ENCODE measurements at places on chromosomes 6 and 20.

DNA sequence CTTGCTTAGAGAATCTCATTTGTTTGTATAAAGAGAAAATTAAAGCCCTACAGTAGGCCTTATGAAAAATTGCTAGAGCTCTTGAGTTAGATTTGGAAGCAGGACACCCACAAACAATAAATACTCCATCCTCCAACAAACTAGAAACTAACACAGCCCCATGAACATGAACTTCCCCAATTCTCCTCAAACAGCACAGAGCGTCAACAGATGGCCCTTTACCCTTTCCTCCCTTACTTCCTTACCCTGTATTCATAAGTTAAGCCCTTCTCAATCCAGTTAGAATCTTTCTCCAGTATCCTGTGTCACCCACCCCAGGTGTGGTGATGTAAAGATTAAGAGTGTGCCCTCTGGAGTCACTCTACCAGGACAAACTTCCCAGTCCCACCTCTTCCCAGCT lies 113.7 kb downstream of the UNC5CL start:
- 0 out of 2 replicates have a peak, but pooled peaks cover 5% of the 10 kb centered on the region for H3K4me1 ChIP-seq
- H3K4me3 ChIP-seq = no peak overlapping the region
- H3K36me3 ChIP-seq = no peaks in the 10 kb centered on the region
- H3K27me3 ChIP-seq = no peaks in the 10 kb centered on the region
- H3K27ac ChIP-seq = no peak overlapping the region

GRCh38 chr6:4381381-4381780 lies 246.0 kb upstream of the ECI2 start:
- no peaks in the 10 kb centered on the region for H3K27me3 ChIP-seq
- no peak overlapping the region for H3K4me3 ChIP-seq
- H3K27ac ChIP-seq = no peak overlapping the region
- no peak for DNase-seq

- no peak overlapping the region for H3K27ac ChIP-seq
- no peaks in the 10 kb centered on the region for H3K36me3 ChIP-seq
- H3K27me3 ChIP-seq = peaks cover 6% of the 10 kb centered on the region
- peak; percentile 16 for DNase-seq
- H3K4me3 ChIP-seq = no peak overlapping the region
Observed at GRCh38 chr6:128600397-128600951, 80.1 kb upstream of the PTPRK start.

GRCh38 chr20:15248618-15249395 lies 911.4 kb upstream of the FLRT3 start:
- H3K27me3 ChIP-seq = no peaks in the 10 kb centered on the region
- no peak for DNase-seq
- no peaks in the 10 kb centered on the region for H3K4me1 ChIP-seq
- no peaks in the 10 kb centered on the region for H3K36me3 ChIP-seq
- H3K4me3 ChIP-seq = no peak overlapping the region

GRCh38 chr20:11195169-11195568 lies 521.4 kb upstream of the JAG1 start:
- H3K4me1 ChIP-seq = no peaks in the 10 kb centered on the region
- no peaks in the 10 kb centered on the region for H3K36me3 ChIP-seq
- no peak overlapping the region for H3K4me3 ChIP-seq
- no peaks in the 10 kb centered on the region for H3K27me3 ChIP-seq

DNA sequence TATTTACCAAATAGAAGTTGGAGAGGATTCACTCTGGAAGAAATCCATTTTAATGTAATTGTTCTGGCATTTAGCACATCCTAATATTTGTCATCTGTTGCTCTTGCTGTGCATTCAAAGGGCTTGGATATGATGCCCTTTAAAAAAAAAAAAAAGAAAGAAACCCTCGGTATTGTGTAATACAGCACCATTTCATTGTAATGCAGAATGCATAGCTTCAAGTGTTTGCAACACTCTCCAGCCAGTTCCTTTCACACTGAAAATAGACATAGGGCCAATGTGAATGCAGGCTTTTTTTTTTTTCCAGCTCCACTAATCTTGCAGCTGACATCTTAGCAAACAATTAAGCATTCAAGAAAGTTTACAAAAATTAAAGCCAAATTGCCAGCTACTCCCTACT lies 197.4 kb upstream of the POU3F2 start:
- peaks cover 86% of the 10 kb centered on the region for H3K4me1 ChIP-seq
- H3K4me3 ChIP-seq = peak overlapping the region; percentile 9
- no peaks in the 10 kb centered on the region for H3K27me3 ChIP-seq
- peak; percentile 72 for DNase-seq
- peak overlapping the region; percentile 39 for H3K27ac ChIP-seq

- no peak overlapping the region for H3K27ac ChIP-seq
- no peaks in the 10 kb centered on the region for H3K27me3 ChIP-seq
- H3K36me3 ChIP-seq = no peaks in the 10 kb centered on the region
- no peaks in the 10 kb centered on the region for H3K4me1 ChIP-seq
- no peak overlapping the region for H3K4me3 ChIP-seq
Observed at GRCh38 chr6:84853901-84854300, 89.5 kb upstream of the TBX18 start.
